ENCODE measurements at places on chromosomes 11 and 22. TPM values are rescaled to one million over a fixed set of nuclear protein-coding genes. Genes with fewer than 3 reads are reported as not detected.

DNA sequence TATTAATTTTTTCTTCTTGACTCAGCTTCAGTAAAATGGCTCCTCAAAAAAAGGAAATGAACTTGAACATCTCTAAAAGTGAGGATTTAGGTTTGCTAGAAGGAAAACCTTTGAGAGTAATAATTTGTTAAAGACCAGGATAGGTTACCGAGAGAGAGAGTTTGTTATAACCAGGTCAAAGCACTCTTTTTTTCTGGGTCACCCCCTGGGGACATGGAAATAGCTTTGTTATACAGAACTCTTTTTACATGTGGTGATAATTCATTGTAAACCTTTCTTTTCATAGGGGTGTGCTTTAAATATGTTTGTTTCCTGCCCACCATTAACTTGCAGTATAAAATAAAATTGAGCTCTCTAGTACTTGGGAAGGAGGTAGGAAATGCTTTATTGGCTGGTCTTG, 47.7 kb downstream of the DNAJC24 start:
- DNase-seq, result no peak

DNA sequence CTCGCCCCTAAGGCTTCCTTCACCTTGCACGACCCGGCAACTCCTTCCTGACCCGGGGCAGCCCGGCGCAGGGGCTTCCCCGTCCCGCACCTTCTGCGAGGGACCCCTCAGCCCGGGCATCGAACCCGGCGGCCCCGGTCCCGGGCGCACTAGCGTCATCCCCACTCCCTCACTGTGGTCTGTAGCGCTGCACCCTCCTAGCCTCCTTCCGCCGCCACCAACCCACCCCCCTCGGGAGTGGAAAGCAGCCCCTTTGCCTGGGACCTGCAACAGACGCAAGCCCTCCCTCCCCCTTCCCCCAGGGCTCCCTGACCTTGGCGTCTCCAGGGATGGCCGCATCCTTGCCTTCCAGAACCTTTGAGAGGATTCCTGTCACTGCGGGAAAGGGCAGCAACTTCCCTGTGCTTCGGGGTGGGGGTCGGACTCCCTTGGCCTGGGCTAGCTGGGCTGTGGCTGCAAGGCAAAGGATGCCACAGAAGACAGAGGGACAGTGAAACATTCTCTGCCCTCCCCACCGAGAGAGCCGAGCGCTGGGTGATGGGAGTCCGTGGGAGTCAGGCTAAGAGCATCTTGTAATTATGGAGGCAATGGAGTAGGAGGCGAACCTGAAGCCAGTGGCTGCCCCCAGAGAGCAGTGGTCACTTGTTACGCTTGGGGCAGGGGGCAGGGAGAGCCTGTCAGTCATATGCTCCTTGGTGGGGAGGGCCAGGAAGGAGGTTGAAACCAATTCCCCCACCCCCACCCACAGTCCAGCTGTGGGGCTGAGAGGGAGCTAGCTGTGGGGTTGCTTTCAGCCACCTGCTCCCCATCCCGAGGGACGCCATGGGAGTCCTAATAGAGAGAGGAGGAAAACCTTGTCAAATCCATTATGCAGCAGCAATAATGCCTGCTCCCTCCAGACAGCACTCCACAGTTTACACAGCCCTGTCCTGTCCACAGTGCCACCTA, 920 bp downstream of the TMEM132A start:
- DNase-seq, result no peak

- DNase-seq, result no peak
These were observed 3.8 kb downstream of the HEPN1 start for GRCh38 chr11:124922831-124923230.

GRCh38 chr22:46537225-46537945, at the start of gene CELSR1:
Gene CELSR1 (minus strand): TSS chr22:46537620. CDS start chr22:46537170, 450 bp downstream.
- peak; percentile 67 for DNase-seq

- no peak for DNase-seq
These were observed 2.7 kb downstream of the REXO2 start for GRCh38 chr11:114441921-114442320.

- DNase-seq, result peak; percentile 47
These were observed 19.7 kb upstream of the MYRF start for GRCh38 chr11:61732705-61733104.

GRCh38 chr22:36797374-36797773, 19.5 kb downstream of the PVALB start:
- no peak for DNase-seq

GRCh38 chr11:26483108-26483507, 89.0 kb downstream of the MUC15 start:
- peak; percentile 42 for DNase-seq

- no peak for DNase-seq
These were observed 32.5 kb upstream of the NUCB2 start for GRCh38 chr11:17244046-17244445.

- no peak for DNase-seq
These were observed 4.1 kb downstream of the SUN2 start for GRCh38 chr22:38751422-38752346.

DNA sequence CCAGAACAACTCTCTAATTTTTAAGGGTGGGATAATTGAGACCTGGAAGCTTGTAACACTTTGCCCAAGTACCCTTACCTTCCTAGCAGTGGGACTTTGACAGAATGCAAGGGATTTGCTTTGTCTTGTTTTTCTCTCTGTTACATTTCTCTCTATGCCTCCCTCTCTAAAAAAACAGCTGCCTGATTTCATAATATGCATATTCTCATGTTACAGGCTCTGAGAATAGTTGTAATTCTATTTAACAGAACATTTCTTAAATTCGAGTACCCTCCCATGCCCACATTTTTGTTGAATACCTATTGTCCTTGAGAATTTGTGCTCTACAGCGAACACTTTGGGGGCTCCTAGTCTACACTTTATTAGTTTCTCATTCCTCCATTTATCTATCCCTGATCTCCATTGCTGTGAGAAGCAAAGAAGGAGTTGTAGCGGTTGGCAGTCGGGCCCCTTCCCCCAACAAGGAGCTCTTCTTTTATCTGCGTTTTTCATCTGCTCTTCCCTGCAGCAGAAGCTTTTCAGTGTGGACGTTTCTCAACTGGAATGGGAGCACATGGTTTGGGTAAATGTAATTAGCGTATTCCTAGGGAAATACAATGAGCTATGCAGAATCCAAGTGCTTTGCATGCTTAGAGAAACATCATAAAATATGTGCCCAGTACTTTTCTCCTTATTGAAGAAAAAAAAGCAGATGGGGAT, 117.7 kb upstream of the CCDC90B start:
- DNase-seq, result no peak

The BEST1 gene
- total RNA-seq, result 7.7 TPM

The MMP7 gene
- 0.17 TPM for total RNA-seq

The SCT gene
- total RNA-seq, result not detected

Measured in fibroblast of lung (primary cell).